ENCODE measurements at places on chromosomes 11 and 22. TPM values are rescaled to one million over a fixed set of nuclear protein-coding genes. Genes with fewer than 3 reads are reported as not detected.

DNA sequence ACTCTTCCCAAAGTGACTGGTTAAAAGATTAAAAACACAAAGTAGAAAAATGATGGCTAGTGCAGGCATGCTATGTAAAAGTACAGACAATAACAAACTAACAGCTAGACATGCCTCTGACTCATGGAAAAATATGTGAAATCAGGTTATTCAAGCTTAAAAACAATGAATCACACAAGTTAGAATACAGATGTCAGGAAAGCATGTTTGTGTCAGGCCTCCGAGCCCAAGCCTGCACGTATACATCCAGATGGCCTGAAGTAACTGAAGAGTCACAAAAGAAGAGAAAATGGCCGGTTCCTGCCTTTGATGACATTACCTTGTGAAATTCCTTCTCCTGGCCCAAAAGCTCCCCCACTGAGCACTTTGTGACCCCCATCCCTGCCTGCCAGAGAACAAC is 110.1 kb downstream of the NOX4 start:
- no peak for DNase-seq
- no peaks in the 10 kb centered on the region for H3K4me1 ChIP-seq
- H3K27me3 ChIP-seq, result no peaks in the 10 kb centered on the region

GRCh38 chr11:133829566-133829965 is 15.7 kb downstream of the SPATA19 start:
- H3K4me3 ChIP-seq, result no peak overlapping the region
- H3K27me3 ChIP-seq, result no peaks in the 10 kb centered on the region
- no peak for DNase-seq
- no peaks in the 10 kb centered on the region for H3K4me1 ChIP-seq

DNA sequence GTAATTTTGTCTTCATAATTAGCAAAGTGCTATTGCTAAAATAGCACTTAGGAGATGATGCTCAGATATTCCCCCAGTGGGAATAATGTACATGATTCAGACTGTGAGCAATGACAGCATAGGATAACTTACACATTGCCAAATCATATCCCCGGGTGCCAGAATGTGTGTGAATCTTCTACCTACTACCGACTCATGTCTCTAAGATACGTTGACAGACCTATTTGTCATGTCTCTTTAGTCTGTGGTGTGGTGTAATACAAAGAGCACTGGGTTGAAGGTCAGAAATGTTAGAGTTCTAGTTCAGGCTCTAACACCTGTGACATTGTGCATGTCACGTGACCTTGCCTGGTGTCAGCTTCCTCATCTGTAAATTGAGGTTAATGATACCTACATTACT is 31.0 kb upstream of the PICALM start:
- H3K27me3 ChIP-seq, result no peaks in the 10 kb centered on the region
- no peak overlapping the region for H3K27ac ChIP-seq
- peak; percentile 34 for DNase-seq
- no peaks in the 10 kb centered on the region for H3K36me3 ChIP-seq
- H3K4me1 ChIP-seq, result peaks cover 12% of the 10 kb centered on the region
- no peak overlapping the region for H3K4me3 ChIP-seq

Gene MPZL3
- 9.3 TPM for total RNA-seq

DNA sequence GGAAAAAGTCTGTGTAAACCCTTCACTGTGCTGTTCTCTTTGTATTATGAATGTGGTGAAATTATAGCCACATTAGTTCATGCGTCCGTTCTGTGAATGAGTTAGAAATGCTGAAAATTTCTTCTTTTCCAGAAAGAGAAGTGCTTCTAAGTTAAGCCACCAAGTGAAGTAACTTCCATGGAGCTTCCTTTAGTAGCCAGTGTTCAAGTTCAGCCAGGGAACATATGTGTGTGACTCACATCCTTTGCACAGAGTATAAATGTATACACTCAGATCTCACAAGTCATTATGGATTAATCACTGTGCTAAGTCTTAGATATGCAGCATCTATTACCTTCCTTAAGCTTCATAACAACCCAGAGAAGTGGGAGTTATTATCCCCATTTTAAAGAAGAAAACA is 3.1 kb upstream of the MMP8 start:
- no peaks in the 10 kb centered on the region for H3K36me3 ChIP-seq
- H3K27me3 ChIP-seq, result no peaks in the 10 kb centered on the region
- no peak overlapping the region for H3K4me3 ChIP-seq
- no peaks in the 10 kb centered on the region for H3K4me1 ChIP-seq
- no peak overlapping the region for H3K27ac ChIP-seq
- no peak for DNase-seq

- no peak overlapping the region for H3K27ac ChIP-seq
- no peaks in the 10 kb centered on the region for H3K27me3 ChIP-seq
- DNase-seq, result no peak
Observed at GRCh38 chr11:125079151-125079877, 16.2 kb downstream of the SLC37A2 start.

DNA sequence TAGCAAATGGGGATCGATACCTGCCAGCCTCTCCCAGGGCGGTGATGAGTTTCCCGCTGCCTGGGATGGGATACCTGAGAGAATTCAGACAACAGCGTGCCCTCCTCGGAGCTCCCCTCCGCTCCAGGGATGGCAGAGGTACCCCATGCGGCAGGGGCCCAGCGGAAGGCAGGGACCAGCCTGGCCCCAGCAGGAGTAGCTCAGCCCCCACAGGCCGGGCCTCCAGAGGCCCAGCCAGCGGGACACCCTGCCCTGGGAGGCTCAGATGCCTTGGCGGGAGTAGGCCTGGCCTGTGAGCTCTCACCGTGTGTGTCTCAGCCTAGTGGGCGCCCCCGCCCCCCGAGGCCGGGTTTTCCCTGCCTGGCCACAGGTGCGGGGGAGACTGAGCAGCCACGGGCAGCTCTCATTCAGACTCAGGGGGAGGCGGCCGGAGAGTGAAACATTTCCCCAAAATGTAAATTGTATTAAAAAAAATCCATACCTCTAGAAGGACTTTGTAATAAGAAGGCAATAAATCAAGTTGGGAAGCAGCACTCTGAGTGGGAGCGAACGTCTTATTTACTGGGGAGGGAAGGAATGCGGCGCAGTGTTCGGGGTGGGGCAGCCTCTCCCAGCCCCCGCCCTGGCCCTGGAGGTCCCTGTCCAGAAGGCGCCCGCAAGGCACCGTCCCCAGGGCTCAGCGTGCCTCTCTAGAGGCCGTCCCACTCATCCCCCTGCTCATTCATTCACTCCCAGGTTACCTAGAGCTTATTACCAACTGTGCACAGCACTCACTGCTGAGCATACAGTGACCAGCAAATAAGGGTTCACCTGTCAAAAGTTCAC is 888.0 kb downstream of the BRD1 start:
- no peak overlapping the region for H3K27ac ChIP-seq
- no peaks in the 10 kb centered on the region for H3K27me3 ChIP-seq
- peaks cover 61% of the 10 kb centered on the region for H3K4me1 ChIP-seq
- DNase-seq, result no peak
- H3K4me3 ChIP-seq, result no peak overlapping the region

- H3K4me3 ChIP-seq, result no peak overlapping the region
- DNase-seq, result no peak
- H3K27me3 ChIP-seq, result peaks cover 28% of the 10 kb centered on the region
- H3K36me3 ChIP-seq, result no peaks in the 10 kb centered on the region
- H3K27ac ChIP-seq, result no peak overlapping the region
Observed at GRCh38 chr22:43441216-43441615, 29.4 kb downstream of the MPPED1 start.

Gene PTGDR2
- total RNA-seq, result 1.0 TPM

Gene ANKK1
- not detected for total RNA-seq

Gene SLC5A4
- total RNA-seq, result not detected

DNA sequence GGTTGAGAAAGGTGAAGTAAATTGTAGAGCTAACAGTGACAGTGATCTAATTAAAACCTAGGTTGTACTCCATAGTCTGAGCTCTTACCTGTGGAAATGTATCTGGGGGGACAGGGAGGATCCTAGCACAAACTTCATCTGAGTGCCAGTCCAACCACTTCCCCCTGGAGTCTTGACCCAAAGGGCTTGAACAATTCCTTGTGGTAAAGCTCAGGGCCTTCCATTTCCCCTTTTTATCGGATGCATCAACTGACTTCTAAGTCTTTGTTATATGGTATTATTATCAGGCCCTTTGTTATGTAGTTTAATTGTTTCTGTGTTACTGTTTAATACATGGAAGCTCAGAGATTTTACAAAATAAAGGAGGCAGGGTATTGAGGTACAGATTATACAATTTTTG is 140.2 kb upstream of the SESN3 start:
- H3K36me3 ChIP-seq, result no peaks in the 10 kb centered on the region
- no peak for DNase-seq
- H3K4me3 ChIP-seq, result no peak overlapping the region

Gene PANX3
- total RNA-seq, result not detected

Gene RAG1
- 0.14 TPM for total RNA-seq

DNA sequence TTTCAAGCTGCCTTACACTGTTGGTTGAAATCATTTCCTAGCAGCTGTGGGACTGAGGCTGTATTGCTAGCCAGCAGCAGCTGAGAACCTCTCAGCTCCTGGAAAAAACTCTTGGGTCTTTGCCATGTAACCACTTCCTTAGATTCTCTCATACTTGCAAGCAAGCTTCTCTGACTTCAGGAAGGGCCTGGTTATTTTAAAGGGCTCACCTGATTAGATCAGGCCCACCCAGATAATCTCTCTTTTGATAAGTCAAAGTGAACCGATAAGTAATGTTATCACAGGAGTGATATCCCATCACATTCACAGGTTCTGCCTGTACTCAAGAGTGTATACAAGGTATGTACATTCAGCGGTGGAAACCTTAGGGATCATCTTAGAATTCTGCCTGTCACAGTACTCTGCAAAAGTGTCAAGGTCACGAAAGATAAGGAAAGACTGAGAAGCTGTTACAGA is 7.4 kb upstream of the CLPB start:
- no peak for DNase-seq
- H3K36me3 ChIP-seq, result no peaks in the 10 kb centered on the region
- 0 out of 2 replicates have a peak, but pooled peaks cover 7% of the 10 kb centered on the region for H3K4me1 ChIP-seq
- no peak overlapping the region for H3K27ac ChIP-seq

DNA sequence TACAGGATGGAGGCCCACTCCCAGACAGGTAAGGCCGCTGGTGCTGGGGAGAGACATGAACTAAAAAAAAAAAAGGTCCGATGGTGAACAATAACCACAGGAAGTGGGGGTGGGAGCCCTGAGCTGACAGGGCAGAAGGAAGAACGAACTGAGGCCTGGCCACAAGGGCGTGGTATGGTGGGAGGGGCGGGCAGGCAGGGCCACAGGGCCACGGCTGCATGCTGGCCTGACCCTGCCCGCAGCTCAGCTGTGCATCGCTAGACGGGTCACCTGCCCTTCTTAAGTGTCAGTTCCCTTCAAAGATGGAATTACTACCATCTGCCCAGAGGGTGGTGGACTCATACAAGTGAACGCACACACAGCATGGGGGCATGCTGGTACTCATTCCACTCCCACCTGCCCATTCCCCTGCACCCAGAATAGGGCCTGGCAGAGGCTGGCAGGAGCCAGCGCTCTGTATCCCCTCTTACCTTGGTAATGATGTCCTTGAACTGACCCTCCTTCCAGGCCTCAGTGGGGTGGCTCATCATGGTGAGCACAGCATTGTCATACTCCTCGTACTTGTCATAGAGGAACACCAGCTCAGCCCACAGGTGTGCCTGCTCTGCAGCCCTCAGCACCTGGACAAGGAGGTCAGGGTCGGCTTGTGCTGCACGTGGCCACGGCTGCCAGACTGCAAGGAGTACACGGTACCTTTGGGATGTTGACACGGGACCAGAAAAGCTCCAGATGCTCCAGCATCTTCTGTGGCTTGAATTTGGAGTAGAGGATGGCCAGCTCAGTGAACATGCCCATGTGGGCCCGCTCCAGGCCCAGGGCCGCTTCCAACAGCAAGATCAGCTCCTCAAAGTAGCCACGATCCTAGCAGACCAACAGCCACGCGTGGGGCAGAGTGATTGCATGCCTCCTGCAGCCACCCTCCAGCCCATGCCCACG is 17.5 kb upstream of the SLC25A1 start:
- H3K4me3 ChIP-seq, result no peak overlapping the region
- no peak overlapping the region for H3K27ac ChIP-seq
- no peak for DNase-seq
- no peaks in the 10 kb centered on the region for H3K4me1 ChIP-seq
- H3K36me3 ChIP-seq, result peaks cover 2% of the 10 kb centered on the region

GRCh38 chr11:2526808-2527381 is 82.1 kb downstream of the KCNQ1 start:
- no peaks in the 10 kb centered on the region for H3K36me3 ChIP-seq
- no peak for DNase-seq
- H3K27ac ChIP-seq, result no peak overlapping the region
- H3K4me3 ChIP-seq, result no peak overlapping the region
- peaks cover 10% of the 10 kb centered on the region for H3K4me1 ChIP-seq
- H3K27me3 ChIP-seq, result peaks cover 20% of the 10 kb centered on the region

Gene ANO5
- total RNA-seq, result not detected

Gene KRTAP5-10
- total RNA-seq, result not detected

- H3K4me1 ChIP-seq, result peaks cover 87% of the 10 kb centered on the region
- no peaks in the 10 kb centered on the region for H3K27me3 ChIP-seq
- no peaks in the 10 kb centered on the region for H3K36me3 ChIP-seq
- H3K4me3 ChIP-seq, result peak overlapping the region; percentile 46
Observed at GRCh38 chr11:9568161-9568853, 5.2 kb upstream of the WEE1 start.

DNA sequence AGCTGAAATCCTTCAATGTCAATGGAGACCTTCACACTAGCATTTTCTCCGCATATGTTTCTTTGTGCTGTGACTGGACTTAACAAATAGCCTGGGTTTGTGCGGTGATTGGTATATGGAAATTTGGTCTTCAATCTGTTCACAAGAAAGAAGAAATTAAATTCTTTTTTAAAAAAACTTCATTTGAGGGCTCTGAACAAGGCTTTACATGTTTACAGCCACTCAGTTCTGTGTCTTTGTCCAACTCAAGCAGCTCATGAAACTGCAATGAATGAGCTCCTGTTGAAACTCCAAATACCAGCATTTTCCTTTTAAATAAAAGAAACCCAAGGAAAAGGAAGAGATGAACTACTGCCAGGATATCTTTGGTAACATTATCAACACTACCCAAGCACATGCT is 57.3 kb downstream of the PIK3C2A start:
- no peak for DNase-seq
- H3K27ac ChIP-seq, result no peak overlapping the region
- no peaks in the 10 kb centered on the region for H3K27me3 ChIP-seq
- H3K36me3 ChIP-seq, result peaks cover 34% of the 10 kb centered on the region
- H3K4me3 ChIP-seq, result no peak overlapping the region

Gene OR56B4
- not detected for total RNA-seq

- no peaks in the 10 kb centered on the region for H3K27me3 ChIP-seq
- no peak for DNase-seq
Observed at GRCh38 chr11:82987997-82988396, 83.7 kb downstream of the RAB30 start.

DNA sequence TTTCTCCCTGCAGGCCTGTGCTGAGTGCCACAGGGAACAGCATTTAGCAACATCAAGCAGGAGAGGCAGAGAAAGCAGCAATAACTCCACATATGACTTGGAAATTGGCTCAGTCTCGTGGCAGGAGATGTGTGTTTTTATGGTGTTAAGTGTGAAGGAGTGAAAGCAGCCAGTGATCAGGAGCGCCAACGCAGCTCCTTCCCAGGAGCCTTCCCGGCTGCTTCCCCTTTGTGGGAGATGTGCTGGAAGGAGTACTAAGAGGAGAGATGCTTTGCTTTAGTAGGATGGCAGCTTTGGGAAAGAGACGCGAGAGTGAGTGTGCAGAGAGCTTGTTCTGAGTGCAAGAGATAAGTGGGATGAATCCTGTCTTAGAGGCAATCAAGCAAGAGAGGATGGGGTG is 54.7 kb upstream of the KIRREL3 start:
- H3K36me3 ChIP-seq, result no peaks in the 10 kb centered on the region
- H3K4me3 ChIP-seq, result no peak overlapping the region
- no peak overlapping the region for H3K27ac ChIP-seq
- no peaks in the 10 kb centered on the region for H3K4me1 ChIP-seq
- H3K27me3 ChIP-seq, result no peaks in the 10 kb centered on the region
